ENCODE measurements at places on chromosomes 5 and 9.

DNA sequence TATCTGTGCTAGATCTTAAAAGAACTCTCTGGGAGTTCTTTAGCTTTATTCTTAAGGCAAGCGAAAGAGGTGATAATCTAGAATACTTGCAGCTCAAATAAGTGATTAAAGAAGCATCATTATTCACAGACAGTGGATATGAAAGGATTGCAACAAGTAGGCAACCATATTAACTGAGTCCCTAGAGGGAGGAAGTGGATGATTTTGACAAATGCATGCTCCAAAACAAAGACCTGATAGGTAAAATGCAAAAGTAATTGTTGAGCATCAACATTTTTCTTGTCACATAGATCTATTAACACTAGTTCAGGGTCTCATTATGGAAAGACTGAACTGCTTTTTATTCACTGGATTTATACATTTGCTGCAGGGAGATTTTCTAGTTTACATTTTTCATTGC, 109.1 kb downstream of the EDIL3 start:
- no peak for DNase-seq

DNA sequence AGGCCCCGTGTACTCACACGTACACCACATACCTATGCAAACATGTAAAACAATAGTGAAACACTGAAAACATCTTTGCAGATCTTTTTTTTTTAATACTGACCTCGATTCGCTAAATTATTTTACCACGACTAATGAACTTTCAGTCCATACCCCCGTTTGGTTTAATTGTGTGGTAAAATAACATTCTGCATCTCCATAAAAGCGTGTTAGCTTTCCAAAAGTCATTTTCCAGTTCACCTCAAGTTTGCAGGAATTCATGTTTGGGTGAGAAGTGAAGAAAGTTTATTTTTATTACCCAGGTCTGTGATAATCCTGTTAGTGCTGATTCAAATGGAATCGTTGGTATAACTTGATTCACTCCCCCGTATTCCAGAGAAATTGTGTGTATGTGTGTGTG, 652 bp downstream of the ARSK start:
- DNase-seq = no peak

- no peak for DNase-seq
These were observed 18.5 kb downstream of the TMEM167A start for GRCh38 chr5:83058726-83059125.

- no peak for DNase-seq
These were observed 26.0 kb upstream of the GNA14 start for GRCh38 chr9:77673941-77674791.

DNA sequence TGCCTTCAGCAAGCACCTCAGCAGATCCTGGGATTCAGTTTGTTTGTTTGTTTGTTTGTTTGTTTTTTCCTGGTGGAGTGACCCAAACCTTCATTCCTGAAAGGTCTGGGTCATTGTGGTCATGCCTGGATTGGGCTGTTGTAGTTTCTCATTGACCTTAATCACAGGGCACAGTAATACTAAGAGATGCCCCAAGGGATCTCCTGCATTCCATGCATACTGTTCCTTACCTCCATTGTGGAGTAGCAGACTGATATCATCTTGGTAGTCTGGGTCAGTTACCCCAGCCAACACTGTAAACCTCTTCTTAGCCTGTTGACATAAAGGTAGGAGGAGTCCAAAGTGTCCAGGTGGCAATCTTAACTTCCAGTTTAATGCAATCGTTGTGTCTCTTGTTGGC, 1466.7 kb upstream of the CDH9 start:
- DNase-seq = no peak

GRCh38 chr9:18877984-18878383, 155.0 kb downstream of the SAXO1 start:
- no peak for DNase-seq

DNA sequence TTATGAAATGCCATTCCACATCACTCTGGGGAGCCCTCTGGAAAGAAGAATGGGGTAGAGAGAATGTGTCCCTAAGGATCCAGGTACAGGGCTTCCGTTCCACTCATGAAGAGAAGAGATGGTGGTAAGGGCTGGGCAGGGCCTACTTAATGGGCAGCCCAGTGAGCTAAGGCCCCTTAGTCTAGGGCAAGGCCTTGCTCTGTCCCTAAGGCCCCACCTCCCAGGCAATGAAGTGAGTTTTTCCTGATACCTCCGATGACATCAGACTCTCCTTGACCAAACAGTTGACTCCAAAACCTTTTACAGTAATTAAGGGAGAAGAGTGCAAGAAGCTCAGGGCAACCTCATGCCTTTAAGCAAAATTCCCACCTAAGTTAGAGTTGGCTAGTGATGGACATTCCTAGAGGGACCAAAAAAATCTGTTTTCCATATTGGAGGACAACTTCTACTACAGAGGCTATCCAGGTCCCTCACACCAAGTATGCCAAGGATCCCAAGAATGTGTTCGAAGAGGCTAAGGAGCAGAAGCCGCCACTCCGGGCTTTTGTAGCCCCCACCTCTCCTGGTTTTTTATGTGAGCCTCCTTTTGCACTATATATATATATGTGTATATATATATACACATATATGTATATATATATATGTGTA, 5.9 kb downstream of the KLF9 start:
- no peak for DNase-seq

- DNase-seq = no peak
These were observed 224.4 kb downstream of the EBF1 start for GRCh38 chr5:158875272-158875679.

GRCh38 chr9:1453636-1454035, 403.5 kb downstream of the DMRT2 start:
- DNase-seq = no peak

DNA sequence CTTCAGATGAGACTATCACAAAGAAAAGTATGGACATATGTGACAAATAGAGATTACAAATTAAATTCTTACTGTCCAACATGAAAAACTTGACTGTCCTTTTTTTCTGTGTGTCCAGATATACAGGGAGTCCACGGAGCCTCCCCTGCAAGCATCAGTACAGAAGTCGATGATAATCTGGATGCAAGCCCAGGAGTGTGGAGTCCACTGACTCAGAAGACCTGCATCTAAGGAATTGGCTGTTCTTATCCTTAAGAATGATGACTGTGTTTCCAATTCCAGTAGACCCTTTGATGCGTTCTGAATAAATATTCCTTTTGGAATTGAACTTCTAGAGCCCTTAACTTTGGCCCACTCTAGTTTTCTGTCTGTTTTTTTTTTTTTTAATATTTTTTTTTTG, 56.7 kb upstream of the TAF11L2 start:
- no peak for DNase-seq

- DNase-seq = no peak
These were observed 235.8 kb downstream of the ROR2 start for GRCh38 chr9:91714020-91714806.

- DNase-seq = no peak
These were observed 140.0 kb downstream of the SAXO1 start for GRCh38 chr9:18893046-18893445.

- DNase-seq = no peak
These were observed 263.1 kb downstream of the ASTN2 start for GRCh38 chr9:117151716-117152115.

DNA sequence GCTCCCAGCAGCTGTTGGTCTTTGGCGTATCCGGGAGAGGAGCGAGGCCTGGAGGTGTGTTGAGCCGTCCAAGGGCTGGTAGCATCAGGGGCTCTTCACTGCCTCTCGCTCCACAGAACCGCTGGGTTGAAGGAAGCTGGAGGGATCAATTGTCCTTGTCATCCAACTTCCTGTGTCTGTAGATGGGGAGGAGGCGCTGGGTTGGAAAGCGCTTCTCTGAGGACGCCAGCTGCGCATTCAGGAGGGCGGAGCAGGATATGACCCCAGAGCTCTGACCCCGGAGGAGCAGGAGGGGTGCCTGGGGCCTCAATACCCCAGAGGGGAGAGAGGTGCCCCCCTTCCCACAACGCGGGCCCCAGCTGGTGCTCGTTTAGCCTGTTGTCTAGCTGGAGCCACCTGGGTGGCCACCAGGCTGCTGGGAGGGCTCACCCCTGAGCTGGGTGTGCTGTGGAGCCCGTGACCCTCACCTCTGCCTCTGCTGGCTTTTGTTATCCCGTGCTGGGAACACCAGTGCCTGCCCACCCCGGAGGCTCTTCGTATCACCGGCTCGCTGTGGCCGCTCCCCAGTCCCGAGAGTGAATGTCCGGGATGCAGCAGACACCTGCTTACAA, 2.0 kb upstream of the DBH start:
- no peak for DNase-seq

DNA sequence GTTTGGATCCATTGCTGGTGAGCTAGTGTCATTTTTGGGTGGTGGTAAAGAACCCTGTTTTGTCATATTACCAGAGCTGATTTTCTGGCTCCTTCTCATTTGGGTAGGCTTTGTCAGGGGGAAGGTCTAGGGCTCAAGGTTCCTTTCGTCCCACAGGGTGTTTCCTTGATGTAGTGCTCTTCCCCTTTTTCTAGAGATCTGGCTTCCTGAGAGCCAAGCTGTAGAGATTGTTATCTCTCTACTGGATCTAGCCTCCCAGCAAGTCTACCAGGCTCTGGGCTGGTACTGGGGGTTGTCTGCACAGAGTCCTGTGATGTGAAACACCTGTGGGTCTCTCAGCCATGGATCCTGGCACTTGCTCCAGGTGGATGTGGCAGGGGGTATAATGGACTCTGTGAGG, 145.9 kb downstream of the HINT1 start:
- DNase-seq = no peak

DNA sequence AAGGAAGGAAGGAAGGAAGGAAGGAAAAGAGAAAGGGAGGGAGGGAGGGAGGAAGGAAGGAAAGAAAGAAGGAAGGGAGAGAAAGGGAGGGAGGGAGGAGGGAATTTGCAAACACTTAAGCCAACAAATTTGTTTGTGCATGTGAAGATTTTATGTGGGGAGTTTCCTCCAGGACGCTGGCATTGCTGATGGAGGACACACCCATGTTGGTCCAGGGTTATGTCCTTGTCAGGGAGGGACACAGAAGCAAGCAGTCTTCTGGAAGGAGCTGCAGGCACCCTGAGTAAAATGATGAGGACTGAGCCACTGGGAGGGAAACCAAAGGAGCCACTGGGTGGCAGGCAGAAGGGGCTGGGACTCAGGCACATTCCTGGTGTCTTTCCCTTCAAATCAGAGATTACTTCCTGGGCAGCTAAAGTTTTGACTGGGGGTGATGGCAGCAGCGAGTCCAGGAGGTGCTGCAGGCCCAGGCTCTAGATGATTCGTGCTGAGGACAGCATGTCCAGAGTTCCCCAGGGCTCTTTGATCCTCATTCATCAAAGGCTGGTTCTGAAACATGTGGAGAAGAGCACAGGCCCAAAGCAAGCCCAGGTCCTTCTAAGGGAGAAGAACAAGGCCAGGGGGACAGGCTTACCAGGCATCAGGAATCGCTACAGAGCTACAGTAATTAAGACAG, 109.2 kb downstream of the PAX5 start:
- DNase-seq = no peak

GRCh38 chr5:5422819-5423515, 490 bp downstream of the ICE1 start:
- no peak for DNase-seq

- no peak for DNase-seq
These were observed 240.6 kb downstream of the TRIM32 start for GRCh38 chr9:116927726-116928125.

DNA sequence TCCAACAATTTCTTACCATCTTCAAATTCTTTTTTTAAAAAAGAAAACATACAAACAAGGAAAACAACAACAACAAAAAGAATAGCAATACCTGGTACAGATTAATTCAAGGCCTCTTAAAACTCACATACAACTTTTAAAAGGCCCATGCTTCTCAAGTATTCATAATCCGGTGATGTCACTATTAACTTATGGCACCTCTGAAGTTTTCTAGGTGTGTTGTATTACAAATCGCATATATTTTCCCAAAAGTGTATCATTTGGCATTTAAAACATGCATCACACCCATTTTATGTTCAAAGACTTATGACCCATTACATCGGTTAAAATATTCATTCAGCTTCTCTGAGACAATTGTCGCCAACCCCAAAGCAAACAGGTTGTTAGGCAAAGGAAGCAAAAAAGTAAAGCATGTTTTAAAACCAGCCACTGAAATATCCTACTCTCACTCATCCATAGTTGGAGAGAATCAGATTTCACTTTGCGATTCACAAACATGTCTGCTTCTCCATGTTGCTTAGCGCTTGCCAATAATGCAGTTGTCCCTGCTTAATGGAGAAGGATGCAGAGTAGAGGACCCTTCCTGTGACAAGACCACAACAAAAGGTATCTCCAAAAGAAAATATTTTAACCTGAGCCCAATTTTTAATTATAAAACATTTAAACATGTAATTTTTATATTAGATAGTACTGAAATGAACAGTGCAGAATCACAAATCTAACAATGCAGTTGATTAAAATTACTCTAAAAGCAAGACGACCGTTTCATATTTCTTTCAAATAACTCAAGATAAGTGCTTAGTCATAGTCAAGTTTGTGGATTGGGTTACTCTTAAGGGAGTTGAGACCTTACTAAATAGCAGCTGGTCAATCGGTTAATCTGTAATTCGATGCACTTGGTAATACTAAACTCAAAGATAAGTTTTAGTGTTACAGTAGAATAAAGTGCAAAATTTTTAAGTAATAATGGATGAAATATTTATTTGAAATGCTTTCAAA, 1.6 kb downstream of the SKP1 start:
- no peak for DNase-seq

DNA sequence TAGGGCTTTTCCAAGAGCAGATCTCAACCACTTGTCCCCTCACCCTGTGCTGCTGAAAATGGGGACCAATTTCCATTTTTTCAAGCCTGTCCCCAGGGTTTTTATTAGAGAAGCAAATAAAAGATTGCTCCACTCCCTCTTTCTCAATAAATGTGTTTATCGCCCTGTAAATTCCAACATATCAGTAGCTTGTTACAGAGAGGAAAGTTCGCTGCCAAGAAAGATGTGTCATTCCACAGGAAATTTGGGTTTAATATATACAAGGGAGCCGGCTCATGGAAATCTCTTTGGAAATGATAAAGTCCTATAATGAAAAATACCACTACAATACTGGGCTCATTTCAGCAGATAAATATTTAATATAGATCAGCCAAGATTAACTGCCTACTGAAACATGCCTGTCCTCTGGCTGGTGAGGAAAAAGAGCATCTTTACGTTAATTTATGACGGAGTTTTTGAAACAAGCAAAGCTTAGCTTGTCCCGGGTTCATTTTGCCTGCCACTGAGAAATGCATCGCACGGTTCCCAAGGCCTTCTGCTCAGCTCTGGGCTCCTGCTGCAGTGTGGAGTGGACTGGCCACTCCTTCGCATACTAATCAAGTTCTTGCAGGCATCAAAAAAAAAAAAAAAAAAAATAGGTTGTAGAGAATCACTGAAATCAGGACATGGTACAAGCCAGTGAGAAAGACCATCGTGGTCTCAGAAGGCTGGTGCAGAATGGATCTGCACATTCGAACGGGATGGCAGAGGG, 84.5 kb downstream of the BRINP1 start:
- no peak for DNase-seq

- DNase-seq = no peak
These were observed 145.7 kb downstream of the CFAP90 start for GRCh38 chr5:7705261-7705660.

- no peak for DNase-seq
These were observed 68.5 kb downstream of the KIAA1958 start for GRCh38 chr9:112555101-112555643.

DNA sequence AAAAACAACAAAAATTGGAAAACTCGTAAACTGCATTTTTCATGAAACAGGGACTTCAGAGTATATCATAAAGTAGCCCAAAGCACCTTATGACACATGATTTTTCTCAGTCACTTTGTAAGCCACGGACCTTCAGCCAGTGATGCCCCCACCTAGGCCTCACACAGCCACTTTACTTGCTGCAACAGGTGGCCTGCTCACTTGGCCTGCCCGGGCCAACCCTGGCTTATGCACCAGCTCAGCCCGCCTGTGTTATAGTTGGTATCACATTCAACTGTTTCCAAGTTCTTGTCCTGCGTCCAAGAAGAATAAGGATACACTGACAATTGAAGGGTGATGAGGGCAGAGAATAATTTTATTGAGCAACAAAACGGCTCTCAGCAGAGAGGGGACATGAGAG, 219.2 kb downstream of the FER start:
- DNase-seq = no peak
